Left kidney (tissue), 8 donors: ENCODE measurements at places on chromosomes 7 and 10. TPM values are rescaled to one million over a fixed set of nuclear protein-coding genes. Genes with fewer than 3 reads are reported as not detected.

Gene GDF10
- 1.6 TPM for polyA plus RNA-seq

Gene TMEM270
- 0.27 TPM for polyA plus RNA-seq

Gene OPN1SW
- polyA plus RNA-seq: 2.2 TPM

Gene C10orf105
- 0.18 TPM for polyA plus RNA-seq

Gene ANKRD1
- polyA plus RNA-seq: 0.86 TPM

Gene TMEM213
- 39.2 TPM for polyA plus RNA-seq

Gene ARL3
- 31.5 TPM for polyA plus RNA-seq

Gene DNAH11
- 3.3 TPM for polyA plus RNA-seq

Gene LIPA
- 56.0 TPM for polyA plus RNA-seq

Gene PTF1A
- polyA plus RNA-seq: not detected

Gene TRIM50
- 0.32 TPM for polyA plus RNA-seq

Gene UTF1
- polyA plus RNA-seq: not detected

Gene CCDC3
- 14.2 TPM for polyA plus RNA-seq

Gene MLXIPL
- 4.8 TPM for polyA plus RNA-seq

Gene NEBL
- 90.1 TPM for polyA plus RNA-seq

Gene PNLIPRP3
- polyA plus RNA-seq: not detected

Gene SEMA4G
- polyA plus RNA-seq: 63.0 TPM

Gene NKX2-3
- not detected for polyA plus RNA-seq

Gene NME8
- not detected for polyA plus RNA-seq

Gene NEUROG3
- not detected for polyA plus RNA-seq

Gene STEAP4
- polyA plus RNA-seq: 0.23 TPM
